NCI-H524 (cell line): ENCODE measurements at places on chromosomes 12 and 14.
A peak's percentile ranks its signal among the peaks of the same experiment; 100 is the strongest.

- DNase-seq, result peak; percentile 45
These were observed 1.0 kb upstream of the SINHCAF start for GRCh38 chr12:31326736-31327659.

DNA sequence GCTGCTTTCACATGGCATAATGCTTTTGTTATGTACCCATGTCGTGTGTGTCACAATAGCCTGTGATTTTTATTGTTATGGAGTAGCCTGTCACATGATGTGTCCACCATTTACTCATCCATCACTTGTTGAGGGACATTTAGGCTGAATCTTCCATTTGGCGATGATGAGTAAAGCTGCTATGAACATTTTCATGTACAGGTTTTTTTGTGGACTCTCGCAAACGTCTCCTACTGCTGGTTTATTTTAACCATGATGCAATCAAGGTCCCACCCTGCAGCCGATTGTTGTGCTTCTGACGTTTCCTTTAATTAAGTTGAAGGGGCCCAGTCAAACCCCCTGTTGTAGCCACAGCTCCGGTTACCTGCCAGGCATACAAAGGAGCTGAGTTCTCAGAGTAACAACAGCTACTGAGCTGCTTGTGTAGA is 63.2 kb downstream of the ZNF664 start:
- DNase-seq, result no peak

GRCh38 chr14:35438910-35439713 is 34.6 kb upstream of the NFKBIA start:
- DNase-seq, result no peak

- no peak for DNase-seq
These were observed 8.7 kb downstream of the TMEM119 start for GRCh38 chr12:108589028-108589839.

GRCh38 chr14:71320734-71321573 is 413.7 kb downstream of the PCNX1 start:
- DNase-seq, result peak; percentile 21

DNA sequence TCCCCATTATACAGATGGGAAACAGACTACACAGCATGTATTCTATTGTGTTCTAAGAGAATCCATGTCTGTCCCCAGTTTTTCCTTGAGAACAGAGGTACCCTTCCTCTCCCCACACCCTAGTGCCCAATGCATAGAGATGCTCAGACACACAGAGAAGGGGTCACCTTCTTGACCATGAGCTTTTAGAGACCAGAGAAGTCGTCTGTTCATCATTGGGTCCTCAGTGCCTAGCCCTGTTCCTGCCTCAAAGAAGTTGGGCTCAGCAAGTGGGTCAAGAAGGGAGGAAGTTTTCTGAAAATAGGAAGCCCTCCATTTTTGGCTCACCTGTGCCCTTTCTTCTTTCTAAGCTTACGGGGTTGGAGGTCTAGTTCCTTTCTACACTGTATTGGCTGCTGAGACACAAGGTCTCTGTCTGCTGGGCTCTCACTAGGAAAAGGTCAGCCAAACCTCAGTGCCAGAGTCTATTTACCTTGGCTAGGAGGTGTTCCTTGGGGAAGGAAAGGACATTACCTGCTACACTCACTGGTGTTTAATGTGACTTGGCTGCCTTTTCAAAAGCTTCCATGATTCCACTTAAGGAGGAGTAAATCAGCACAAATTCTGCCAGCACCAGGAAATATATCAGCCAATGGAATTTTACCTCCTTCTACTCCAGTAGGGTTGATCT is 198.5 kb upstream of the PWP1 start:
- DNase-seq, result no peak

GRCh38 chr14:90808759-90809529 is 7.3 kb downstream of the TTC7B start:
- no peak for DNase-seq

GRCh38 chr12:93311827-93312226 is 65.9 kb upstream of the NUDT4 start:
- DNase-seq, result no peak

GRCh38 chr12:118269806-118270205 is 102.9 kb downstream of the TAOK3 start:
- DNase-seq, result no peak

GRCh38 chr12:42828836-42829235 is 239.3 kb upstream of the PRICKLE1 start:
- DNase-seq, result no peak

- DNase-seq, result no peak
These were observed 101.5 kb downstream of the GPR135 start for GRCh38 chr14:59363531-59364226.

DNA sequence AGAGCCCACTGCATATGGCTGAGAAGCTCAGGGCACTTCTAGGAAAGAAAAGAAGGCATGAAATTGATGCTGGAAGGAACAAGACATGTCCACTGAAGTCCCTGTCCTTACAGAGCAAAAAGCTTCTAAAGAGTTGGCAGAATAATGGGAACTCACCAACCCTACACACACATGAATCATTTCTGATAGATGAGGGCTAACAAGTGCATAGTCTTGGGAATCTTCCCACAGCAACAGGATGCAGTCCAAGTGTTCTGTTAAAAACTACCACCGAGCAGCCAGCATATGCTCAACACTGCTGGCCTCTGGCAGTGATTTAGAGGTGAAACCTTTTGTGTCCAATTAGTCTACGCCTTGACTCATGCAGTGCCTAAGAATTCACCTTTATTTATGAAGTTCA is 44.8 kb downstream of the RHOJ start:
- DNase-seq, result no peak

GRCh38 chr12:113299619-113300237 is 35.2 kb downstream of the SLC8B1 start:
- DNase-seq, result no peak

GRCh38 chr12:49462083-49462744 is 76.6 kb upstream of the KCNH3 start:
- DNase-seq, result no peak

GRCh38 chr12:823028-823698 is 70.8 kb downstream of the WNK1 start:
- no peak for DNase-seq

GRCh38 chr14:104879201-104879982 is 14.3 kb downstream of the CEP170B start:
- no peak for DNase-seq

DNA sequence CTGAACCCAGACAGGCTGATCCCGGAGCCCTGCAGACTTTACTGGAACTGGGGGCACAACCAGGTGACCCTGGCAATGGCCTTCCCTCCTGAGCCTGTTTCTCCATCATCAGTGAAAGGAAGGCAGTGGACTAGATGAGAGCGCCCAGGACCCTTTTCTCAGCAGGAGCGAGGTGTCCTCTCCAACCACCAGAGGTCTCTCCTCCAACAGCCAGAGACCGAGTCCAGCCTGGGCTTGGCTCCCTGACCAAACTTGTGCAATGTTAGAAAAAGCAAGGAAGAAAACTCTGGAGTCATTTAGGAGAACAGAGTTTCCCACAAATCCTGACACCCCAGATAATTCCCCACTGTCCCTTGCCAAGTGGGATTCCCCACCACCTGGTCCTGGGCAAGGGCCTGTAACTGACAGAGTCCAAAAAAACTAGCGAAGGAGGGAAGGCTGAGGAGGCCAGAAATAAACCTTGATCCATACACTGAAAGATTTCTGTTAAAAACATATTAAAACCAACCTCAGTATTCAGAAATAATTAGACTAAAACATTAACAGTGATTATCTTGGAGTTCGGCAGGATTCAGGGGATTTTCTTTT is 9.0 kb downstream of the RPS6KL1 start:
- peak; percentile 67 for DNase-seq

- no peak for DNase-seq
These were observed 250.0 kb downstream of the PHLDA1 start for GRCh38 chr12:75781532-75782046.

- no peak for DNase-seq
These were observed 12.5 kb downstream of the GNS start for GRCh38 chr12:64746663-64747062.

GRCh38 chr14:57712102-57712501 is 153.8 kb downstream of the SLC35F4 start:
- no peak for DNase-seq

- DNase-seq, result no peak
These were observed 211.1 kb upstream of the DAAM1 start for GRCh38 chr14:58977366-58977765.

DNA sequence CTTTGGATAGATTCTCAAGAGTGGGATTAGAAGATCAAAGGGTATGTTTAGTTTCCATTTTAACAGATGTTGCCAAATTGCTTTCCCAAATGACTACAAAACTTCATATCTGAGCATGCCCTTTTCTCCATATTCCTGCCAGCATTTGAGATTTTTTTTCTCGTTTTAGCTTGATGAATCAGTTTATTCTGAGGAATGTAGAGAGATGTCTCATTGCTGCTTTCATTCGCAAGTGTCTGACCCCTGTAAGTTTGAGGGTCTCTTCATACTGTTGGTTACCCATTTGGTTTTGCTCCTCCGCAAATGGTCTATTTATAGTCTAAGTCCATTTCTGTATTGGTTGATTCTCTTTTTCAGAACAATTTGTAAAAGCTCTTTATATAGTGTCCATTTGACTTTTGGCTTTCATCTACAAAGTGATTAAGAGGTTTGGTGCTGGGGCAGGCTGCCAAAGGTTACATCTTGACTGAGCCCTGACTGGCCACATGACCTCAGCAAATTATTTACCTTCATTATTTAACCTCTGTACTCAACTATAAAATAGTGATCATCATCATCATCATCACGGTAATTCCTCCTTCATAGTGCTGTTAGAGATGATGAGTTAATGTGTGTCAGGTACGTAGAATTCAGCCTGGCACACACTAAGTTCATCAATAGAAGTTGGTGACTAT is 33.6 kb downstream of the HCAR2 start:
- DNase-seq, result no peak

- no peak for DNase-seq
These were observed 132.1 kb downstream of the ANKS1B start for GRCh38 chr12:99852666-99853065.

GRCh38 chr12:116881877-116882507 is 751 bp upstream of the HRK start:
- no peak for DNase-seq

GRCh38 chr14:95770777-95771176 is 56.9 kb upstream of the TCL1A start:
- peak; percentile 60 for DNase-seq

- no peak for DNase-seq
These were observed 48.3 kb downstream of the CEP290 start for GRCh38 chr12:88093573-88093972.

GRCh38 chr14:33945210-33946088 is 5.4 kb downstream of the EGLN3 start:
- DNase-seq, result no peak

DNA sequence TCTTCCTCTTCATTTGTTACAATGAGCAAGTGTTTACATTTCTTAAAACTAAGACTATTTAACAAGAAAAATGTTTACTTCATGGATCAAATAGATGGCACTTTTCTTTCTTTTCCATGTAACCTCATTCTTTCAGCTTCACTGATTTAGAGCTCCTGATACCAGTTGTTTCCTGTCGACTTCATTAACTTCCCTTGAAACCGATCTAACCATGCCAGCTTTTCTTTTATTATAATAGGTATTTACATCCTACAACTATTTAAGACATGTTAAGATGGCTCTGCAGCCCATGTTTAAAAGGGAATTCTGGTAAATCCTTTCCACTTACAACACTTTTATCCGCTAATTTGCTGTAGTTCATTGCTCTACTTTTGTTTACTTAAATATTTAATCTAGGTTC is 107.3 kb upstream of the DCN start:
- no peak for DNase-seq

GRCh38 chr14:53495846-53496343 is 342.8 kb upstream of the DDHD1 start:
- no peak for DNase-seq

GRCh38 chr14:77605392-77605972 is 11.0 kb downstream of the SPTLC2 start:
- DNase-seq, result no peak

GRCh38 chr12:75389061-75389460 is 1.8 kb upstream of the GLIPR1L2 start:
- DNase-seq, result no peak

GRCh38 chr12:127284021-127284420 is 982.9 kb upstream of the TMEM132C start:
- DNase-seq, result no peak

DNA sequence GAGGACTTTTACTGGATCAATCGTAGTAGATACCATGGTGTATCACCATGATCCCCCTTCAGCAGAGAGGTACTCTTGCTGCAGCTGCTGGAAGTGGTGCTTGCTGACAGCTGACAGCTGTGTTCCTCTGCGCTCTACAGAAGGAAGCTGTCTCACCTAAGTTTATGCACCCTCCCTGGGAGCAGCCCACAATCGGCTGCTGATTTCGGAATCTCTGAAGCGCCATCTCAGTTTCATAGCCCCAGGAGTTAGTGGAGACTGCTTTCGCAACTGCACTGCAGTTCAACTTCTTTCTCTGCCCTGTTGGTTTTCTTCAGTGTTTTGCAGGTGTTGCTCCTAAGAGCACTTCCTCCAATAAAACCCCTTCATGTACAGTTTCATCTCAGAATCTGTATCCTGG is 237.9 kb downstream of the PAWR start:
- DNase-seq, result no peak

DNA sequence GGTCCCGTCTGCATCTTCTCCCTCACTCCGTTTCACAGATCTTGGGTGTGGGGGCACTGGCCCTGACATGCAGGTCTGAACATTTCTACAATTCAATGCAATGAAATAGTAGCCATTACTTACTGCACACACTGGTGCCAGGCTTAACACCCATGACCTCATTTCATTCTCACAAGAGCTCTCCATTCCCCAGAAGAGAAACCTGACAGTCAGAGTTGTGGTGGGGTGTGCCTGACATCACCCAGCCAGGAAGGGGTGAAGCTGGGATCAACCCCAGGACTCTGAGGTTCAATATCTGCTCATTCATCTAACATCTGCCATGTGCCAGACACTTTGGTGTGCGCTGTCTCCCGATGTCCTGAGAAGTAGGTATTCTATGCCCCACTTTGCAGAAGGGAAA is 34.7 kb downstream of the MVK start:
- DNase-seq, result peak; percentile 30

GRCh38 chr12:77232045-77232444 is 166.7 kb upstream of the E2F7 start:
- no peak for DNase-seq

DNA sequence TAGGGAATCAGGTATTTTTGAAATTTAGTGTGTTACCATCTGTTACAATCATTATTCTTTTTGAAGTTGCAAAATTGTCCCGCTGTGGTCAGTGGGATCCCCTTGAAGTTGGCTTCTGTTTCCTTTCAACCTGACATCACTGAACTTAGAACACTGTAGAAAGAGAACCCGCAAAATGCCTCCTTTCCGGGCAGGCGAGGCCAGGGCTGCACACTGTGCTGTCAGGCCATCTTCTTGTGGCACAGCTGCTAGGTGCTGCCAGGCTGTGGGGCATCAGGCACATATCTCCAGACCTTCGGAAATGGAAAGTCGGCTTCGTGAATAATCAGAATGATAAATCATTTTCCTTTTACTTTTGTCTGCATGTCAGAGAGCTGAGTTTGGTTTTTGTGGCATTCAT is 103.5 kb downstream of the GLT1D1 start:
- no peak for DNase-seq
